Activated CD4-positive, alpha-beta T cell treated with anti-CD3 and anti-CD28 coated beads, Interleukin-2, amount 50 U/mL, for 24 hours (primary cell): ENCODE measurements at places on chromosomes 1 and 21.

GRCh38 chr1:189803364-189803763 is 674.3 kb downstream of the BRINP3 start:
- no peak for DNase-seq

GRCh38 chr1:38611664-38612211 is 247.8 kb downstream of the RRAGC start:
- DNase-seq: no peak

GRCh38 chr1:114189398-114189797 is 35.7 kb upstream of the SYT6 start:
- DNase-seq: no peak

DNA sequence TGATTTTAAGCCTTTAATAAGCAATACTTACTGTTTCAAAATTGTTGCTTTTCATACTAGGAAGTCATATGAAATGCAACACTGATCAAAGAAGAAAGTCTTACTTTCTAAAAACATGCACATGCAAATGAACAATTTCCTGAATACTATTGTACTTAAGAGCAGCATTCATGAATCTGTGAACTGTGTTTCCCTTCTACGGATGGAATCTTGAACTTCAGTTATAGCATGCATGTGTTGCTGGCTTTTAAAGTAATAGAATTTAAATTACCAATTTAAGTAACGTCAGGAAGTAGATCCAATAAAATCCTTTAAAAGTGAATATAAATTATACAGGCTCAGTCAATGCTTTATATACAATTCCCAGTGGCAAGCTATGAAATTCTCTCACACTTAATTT is 348.9 kb downstream of the KCNT2 start:
- no peak for DNase-seq

DNA sequence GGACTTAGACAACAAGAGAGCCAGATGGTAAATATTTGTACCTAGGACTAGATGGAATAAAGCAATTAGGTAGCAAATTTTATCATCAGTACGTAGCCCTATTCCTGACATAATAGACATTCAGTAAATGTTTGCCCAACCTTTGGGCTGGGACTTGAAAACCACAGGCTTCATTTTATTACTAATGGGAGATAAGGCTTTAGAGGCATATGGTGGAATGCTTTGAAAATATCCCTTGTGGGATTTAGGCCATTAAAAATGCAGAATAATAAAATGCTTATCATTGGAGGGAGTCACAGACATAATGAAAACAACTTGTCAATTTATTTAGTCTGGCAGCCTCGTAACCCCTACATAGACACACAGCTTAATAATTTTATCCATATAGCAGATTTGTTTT is 296.1 kb upstream of the SPAG17 start:
- no peak for DNase-seq

DNA sequence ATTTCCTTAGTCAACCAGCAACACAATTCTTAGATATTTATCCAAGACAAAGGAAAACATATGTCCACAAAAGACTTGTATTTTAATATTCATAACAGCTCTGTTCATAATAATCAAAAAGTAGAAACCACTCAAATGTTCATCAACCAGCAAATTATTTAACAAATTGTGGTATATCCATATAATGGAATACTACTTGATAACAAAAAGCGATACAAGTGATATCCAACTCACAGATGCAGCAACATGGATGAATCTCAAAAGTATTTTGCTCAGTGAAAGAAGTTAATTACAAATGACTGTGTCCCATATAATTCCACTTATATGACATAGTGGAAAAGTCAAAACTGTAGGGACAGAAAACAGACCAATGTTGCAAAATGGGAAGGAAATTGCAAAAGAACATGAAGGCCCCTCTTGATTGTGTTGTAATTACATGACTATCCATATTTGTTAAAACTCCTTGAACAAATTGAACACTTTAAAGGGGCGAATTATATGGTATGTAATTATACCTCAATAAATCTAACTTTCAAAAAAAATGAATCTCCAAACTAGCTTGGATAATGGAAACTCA is 116.9 kb downstream of the EDEM3 start:
- DNase-seq: no peak

- DNase-seq: no peak
Measured at GRCh38 chr1:112927462-112927990, 28.5 kb downstream of the SLC16A1 start.

DNA sequence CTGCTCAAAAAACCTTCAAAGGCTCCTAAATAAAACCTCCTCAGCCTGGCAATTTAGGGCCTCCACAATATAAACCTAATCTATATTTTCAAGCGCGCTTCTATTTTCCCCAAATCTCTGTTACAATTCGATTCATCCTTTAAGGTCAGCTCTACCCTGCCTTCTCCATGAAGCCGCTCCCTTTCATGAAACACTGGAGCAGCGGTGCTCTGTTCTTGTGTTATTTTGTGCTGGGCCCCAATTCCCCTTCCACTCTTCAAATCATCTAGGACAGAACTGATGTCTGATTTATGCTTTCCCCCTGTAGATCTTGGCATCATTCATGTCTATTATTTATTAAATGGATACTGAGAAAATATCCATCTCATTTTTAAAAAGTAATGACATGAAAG is 6.9 kb downstream of the ERRFI1 start:
- no peak for DNase-seq

- no peak for DNase-seq
Measured at GRCh38 chr1:188642704-188643103, 1814.0 kb downstream of the PLA2G4A start.

DNA sequence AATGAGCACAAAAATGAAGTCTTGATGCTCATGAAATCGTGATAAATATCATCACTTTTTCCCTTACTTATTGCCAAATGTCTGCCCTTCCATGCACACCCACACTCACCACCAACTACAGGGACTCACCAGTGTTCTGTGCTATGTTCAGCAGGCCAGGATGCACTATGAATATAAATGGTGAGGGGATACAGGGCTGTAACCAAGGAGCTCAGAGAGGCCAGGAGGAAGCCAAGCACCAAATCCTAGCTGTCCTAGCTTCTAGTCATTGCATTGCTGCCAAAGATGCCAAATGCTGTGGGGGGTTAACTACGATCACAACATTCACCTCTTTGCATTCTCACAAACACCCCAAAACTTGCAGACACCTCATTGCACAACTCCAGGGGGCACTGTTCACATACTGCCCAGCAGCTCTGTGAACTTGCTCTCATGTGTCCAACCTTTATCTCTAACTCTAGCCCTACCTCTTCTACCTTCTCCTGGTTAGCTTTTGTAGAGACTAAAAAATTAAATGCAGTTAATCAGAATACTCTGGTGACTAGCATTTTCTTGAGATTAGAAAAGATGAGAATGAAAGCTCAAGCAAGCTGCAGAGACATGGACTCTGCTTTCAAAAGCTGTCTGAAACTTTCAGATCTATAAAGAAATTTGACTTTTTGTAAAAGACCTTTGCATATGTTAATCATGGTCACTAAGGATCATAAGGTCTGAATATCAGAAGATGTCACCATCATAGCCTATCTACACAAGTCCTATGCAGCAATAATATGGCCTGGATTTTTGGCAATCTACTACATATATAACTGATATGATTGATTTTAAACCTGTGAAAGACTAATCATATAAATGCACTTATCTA is 13.9 kb upstream of the KIF14 start:
- no peak for DNase-seq

GRCh38 chr1:20621012-20621411 is 12.2 kb upstream of the PINK1 start:
- DNase-seq: no peak

- no peak for DNase-seq
Measured at GRCh38 chr1:150807249-150808023, 624 bp downstream of the CTSK start.

DNA sequence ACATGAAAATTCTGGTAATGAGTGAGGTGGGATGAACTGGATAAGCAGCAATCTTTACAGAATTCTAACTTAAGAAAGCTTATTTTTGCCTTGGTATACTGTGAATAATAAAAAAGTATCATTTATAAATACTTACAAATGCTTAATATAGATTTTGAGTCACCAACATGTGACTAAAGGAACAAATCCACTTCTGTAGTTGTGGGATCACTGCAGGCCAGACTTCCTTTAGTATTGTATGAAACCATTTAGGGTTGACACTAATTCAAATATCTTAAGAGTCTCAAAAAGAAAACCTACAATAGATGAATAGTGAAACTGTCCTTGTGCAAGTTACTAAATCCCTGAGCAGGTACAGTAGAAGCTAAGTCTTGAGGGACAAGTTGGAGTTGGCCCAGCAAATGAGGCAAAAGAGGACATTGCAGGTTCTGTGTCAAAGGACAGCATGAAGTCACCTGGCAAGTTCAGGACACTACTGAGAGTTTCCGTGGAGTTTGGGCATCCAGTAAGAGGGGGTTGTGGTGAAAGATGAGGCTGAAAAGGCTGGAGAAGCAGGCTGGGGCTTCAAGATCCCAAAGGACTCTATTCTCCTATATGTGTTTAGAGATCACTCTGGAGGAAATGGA is 5.9 kb upstream of the THEM4 start:
- DNase-seq: no peak

DNA sequence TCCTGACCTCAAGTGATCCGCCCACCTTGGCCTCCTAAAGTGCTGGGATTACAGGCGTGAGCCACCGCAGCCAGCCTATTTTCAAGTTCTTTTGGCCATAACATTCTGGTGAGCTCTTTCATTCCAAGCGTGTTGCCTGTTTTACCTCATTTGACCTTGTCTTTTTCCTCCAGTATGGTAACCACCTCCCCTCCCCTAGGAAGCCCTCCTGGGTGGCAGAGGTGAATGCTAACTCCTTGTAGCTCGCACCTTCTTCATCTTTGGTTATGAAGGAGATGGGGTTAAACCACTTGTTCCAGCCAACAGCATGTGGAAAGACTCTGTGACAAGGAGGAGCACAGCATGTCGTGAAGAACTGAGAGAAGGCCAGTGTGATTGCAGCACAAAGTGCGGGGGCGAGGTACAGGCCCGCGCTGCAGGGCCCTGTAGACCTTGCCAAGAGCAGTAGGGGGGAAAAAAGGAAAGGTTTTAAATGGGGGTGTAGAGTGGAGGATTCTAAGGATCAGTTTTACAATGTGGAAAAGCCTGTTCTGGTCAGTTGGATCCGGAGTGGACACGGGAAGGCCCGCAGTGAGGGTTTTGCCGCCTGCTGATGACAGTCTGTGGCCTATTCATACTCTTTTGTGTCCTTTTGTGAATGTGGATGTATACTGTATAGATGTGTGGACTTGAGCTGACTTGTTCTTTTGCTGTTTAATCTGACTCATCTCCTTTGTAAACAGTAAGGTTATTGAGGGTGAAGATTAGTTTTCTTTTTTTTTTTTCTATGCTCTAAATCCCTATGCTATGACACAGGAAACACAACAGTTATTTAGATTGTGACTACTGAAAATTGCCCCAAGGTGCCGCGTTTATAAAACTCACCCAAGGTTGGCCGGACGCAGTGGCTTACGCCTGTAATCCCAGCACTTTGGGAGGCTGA is 7.5 kb upstream of the ZNF436 start:
- no peak for DNase-seq

- no peak for DNase-seq
Measured at GRCh38 chr1:32201011-32201855, 838 bp downstream of the CCDC28B start.

DNA sequence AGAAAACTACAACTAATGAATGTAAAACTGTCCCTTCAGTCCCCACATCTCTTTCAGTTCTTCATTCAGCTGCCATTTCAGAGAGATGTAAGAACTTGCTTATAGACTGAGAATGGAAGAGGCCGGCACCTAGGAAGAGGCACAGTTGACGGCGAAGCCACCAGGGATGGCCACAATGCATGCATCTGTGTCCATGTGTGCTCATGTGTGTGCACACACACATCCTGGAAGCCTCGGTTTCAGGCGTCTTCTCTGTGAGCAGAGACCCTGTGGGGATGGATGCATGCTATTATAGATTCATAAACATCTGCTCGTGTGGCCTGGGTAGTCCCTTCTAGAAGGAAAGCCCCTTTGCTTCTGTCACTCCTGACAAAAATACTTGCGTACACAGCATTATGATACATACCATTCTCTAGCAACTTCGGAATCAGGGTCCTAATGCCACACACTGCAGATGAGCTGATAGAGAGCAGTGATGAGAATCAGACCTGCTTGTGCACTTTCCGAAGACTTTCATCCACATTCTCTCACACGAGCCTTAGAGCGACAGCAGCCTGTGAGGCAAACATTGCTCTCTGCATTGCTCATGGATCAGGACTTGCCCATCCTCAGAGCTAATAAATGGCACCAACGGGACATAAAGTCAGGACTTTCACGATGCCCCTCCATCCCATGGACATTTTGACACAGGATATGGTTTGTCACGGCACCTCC is 12.4 kb upstream of the GPR61 start:
- no peak for DNase-seq

GRCh38 chr1:158179301-158180041 is 1.2 kb upstream of the CD1D start:
- DNase-seq: no peak
